Activated naive CD8-positive, alpha-beta T cell treated with anti-CD3 and anti-CD28 coated beads, Interleukin-2, amount 10 ng/mL, durations not matched to agents 7 days and 5 days (primary cell): ENCODE measurements at places on chromosomes 4 and X. TPM values are rescaled to one million over a fixed set of nuclear protein-coding genes. Genes with fewer than 3 reads are reported as not detected.

The RHOH gene
- total RNA-seq = 187 TPM

The EPGN gene
- total RNA-seq = not detected

The CXorf49 gene
- total RNA-seq = not detected

- peaks cover 20% of the 10 kb centered on the region for H3K27me3 ChIP-seq
- H3K27ac ChIP-seq = no peak overlapping the region
- DNase-seq = no peak
- H3K4me3 ChIP-seq = no peak overlapping the region
Measured at GRCh38 chr4:47933840-47934239, 19.5 kb upstream of the NFXL1 start.

DNA sequence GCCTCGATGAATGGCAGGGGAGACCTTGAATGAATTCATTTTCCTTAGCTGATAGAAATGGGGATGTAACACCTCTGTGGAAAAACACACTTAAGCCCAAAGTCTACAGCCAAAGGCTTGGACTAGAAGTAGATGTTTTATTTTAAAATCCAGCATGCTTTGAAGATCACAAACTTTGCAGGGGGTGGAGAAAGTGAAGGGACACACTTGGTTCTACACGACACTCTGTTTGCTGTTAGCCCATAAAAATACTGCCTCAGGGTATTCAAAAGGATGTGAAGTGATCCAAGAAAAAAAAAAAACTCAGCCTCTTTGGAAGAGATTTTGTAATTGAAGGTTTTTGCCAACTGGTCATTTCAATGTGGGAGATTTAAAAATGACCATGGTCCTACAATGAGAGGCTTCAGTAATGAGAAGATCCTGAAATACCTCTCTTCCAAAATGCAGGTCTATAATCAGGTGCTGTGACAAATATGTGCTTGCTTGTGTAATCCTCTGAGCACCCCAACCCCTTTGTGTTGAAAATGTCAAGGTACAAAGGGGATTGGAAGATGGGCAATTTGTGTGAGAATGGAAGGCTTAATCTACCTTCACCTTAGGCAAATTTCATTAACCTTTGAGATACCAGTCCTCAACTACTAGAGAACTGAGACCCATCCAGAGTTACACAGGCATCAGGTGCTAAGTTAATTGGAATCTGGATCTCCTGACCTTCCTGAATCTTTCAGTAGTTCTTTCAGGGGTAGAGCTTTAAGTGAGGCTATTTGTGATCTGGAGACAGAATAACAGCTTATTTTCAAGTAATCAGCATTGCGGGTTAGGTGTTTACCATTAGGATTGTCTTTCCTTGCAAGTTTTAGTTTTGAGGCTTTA, 82.5 kb downstream of the HS6ST2 start:
- H3K27ac ChIP-seq = no peak overlapping the region
- no peak overlapping the region for H3K4me3 ChIP-seq
- no peak for DNase-seq
- H3K27me3 ChIP-seq = no peaks in the 10 kb centered on the region

GRCh38 chrX:132411310-132411977, 77.4 kb downstream of the MBNL3 start:
- no peak overlapping the region for H3K4me3 ChIP-seq
- DNase-seq = no peak
- H3K4me1 ChIP-seq = no peaks in the 10 kb centered on the region

DNA sequence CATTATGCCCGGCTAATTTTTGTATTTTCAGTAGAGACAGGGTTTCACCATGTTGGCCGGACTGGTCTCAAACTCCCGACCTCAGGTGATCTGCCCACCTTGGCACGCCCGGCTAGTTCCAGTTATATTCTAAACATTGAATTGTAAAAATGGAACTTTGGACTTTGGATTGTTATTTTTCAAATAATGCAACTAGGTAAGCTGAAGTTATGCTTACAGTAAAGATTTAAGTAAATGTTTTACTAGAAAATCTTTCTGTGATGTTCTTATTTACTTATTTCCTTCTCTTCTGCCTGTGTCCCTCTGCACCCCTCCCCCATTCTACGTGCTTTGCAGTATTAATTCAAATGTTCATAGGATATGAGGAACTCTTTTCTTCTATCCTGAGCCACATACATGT, 26.1 kb downstream of the GK start:
- peaks cover 3% of the 10 kb centered on the region for H3K4me1 ChIP-seq
- no peak for DNase-seq
- H3K27ac ChIP-seq = no peak overlapping the region
- no peaks in the 10 kb centered on the region for H3K27me3 ChIP-seq
- H3K36me3 ChIP-seq = peaks cover 22% of the 10 kb centered on the region
- H3K4me3 ChIP-seq = no peak overlapping the region

- no peak overlapping the region for H3K27ac ChIP-seq
- DNase-seq = no peak
- no peaks in the 10 kb centered on the region for H3K4me1 ChIP-seq
- no peak overlapping the region for H3K4me3 ChIP-seq
- H3K27me3 ChIP-seq = peaks cover 11% of the 10 kb centered on the region
Measured at GRCh38 chr4:7402526-7402925, 32.2 kb downstream of the PSAPL1 start.

DNA sequence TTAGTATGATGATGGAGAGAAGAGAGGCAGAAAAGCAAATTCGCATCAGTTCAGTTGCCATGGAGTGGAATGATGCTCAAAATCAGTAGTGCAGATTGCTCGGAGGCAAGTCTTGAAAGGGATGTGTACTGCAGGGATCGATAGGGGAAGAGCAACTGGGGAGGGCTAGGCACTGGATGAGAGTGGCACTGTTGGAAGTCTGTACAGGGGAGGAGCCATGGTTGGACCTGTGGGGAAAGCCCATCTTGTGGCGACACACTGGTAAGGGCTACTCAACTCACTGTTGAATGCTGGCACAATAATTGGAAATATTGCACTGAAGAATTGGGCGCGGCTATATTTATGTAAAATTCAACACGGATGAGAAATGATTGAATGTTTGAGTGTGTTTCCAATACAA, 1.2 kb downstream of the RAB9B start:
- H3K27ac ChIP-seq = no peak overlapping the region
- H3K36me3 ChIP-seq = no peaks in the 10 kb centered on the region
- H3K4me3 ChIP-seq = no peak overlapping the region
- peaks cover 3% of the 10 kb centered on the region for H3K4me1 ChIP-seq
- no peak for DNase-seq
- H3K27me3 ChIP-seq = peaks cover 4% of the 10 kb centered on the region
